Globus pallidus (tissue), 1 donor: ENCODE measurements at places on chromosomes 6 and 20.

DNA sequence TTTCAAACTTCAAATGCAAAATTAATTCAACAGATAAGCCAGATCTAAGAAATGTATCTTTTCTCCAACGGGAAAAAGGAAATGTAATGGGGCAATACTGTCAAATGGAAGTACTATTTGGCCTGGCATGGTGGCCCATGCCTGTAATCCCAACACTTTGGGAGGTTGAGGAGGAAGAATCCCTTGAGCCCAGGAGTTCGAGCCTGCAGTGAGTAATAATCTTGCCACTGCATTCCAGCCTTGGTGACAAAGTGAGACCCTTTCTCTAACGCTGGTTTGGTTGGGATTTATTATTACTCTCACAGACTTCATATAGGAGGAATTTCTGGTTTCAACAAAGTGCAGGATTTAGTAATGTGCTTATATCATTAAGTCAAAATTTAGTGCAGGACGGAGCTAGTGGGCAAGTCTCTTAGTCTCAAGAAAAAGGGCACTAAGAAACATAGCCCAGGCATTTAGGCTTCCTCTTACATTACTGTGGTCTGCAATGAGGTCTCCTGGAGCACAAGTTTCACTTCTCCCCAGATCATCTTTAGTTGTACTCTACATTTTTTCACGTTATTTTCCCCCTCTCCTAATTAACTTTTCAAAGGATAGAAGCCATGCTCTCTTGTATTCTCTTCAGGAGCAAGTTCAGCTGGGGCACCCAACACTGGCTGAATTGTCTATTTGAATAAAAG is 23.1 kb downstream of the TRIM27 start:
- DNase-seq, result no peak

- no peak for DNase-seq
Measured at GRCh38 chr6:33630014-33630413, 8.9 kb downstream of the ITPR3 start.

- no peak for DNase-seq
Measured at GRCh38 chr6:99016355-99016754, 68.6 kb upstream of the FBXL4 start.

DNA sequence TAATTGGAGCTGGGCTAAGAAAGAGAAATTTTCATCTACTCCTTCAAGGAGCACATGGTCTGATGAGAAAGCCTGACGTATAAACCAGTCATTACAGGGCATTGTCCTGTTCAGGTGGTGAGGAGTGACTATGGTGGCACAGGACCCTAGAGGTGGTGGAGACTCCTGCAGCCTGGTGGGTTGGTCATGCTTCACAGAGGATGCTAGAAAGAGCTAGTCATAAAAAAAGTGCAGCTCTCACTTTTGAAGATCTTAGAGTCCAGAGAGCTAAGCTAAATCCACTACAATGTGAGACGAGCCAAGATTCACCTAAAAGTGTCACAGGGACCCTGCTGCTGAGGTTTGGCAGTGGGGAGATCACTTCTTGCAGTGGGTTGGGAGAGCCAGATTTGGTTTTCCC is 9.8 kb upstream of the ZNF831 start:
- DNase-seq, result no peak

GRCh38 chr6:35259948-35260590 is 534 bp downstream of the ZNF76 start:
- DNase-seq, result no peak

DNA sequence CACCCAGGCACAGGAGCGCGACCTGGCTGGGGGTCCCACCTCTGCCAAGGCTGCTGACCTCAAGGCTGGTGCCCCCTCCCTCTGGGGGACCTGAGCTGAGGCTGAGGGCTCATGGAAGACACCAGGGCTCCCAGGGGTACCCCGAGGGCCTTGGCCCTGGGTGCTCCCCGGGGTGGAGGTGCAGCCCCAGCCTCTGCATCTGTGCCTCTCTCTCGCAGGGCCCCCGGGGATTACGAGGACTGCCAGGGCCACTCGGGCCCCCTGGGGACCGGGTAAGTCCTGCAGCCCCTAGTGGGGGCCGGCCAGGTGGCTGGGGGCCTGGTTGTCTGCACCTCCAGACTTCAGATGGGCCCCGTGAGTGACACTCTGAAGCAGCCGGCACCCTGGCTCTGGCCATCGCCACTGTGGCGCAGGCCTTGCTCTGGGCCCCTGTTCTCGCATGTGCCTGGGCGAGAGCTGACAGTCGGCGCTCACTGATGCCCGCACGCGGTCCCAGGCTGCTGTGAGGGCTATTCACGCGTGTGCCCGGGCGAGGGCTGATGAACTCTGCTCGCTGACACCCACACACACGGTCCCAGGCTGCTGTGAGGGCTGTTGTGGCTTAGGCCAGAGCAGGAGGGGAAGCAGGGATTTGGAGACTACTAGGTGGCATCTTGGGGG is 9.3 kb downstream of the COL9A3 start:
- no peak for DNase-seq

DNA sequence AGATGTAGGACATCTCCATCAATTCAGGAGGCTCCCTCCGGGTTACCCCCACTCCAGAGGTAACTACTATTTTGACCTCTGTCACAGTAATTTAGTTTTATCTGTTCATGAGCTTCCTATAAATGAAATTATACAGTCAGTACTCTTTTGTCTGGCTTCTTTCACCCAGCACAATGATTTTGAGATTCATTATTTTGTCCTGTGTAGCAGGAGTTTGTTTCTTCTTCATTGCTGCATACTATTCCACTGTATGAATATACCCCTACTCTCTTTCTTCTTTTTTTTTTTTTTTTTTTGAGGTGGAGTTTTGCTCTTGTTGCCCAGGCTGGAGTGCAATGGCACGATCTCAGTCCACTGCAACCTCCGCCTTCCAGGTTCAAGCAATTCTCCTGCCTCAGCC is 11.8 kb upstream of the AP5S1 start:
- DNase-seq, result no peak

DNA sequence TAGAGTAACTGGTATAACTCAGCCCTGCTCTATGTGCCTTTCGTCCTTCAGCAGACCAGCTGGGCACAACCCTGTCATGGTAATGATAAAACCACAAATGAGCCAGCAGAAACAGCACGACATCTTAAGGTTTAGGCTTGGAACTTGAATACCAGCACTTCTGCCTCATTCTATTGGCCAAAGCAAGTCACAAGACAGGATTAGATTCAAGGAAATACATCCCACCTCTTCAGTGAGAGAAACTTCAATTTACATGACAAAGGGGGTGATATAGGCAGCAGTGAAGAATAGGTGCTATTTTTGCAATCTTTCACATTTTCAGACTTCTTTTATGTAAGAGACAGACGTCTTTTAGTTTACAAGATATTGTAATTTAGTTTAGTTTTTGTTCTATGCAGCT is 69.8 kb upstream of the SLC35F1 start:
- no peak for DNase-seq

- no peak for DNase-seq
Measured at GRCh38 chr6:134607411-134607810, 289.5 kb upstream of the SGK1 start.

GRCh38 chr6:131163886-131164285 is 28.6 kb downstream of the AKAP7 start:
- DNase-seq, result peak; percentile 56

DNA sequence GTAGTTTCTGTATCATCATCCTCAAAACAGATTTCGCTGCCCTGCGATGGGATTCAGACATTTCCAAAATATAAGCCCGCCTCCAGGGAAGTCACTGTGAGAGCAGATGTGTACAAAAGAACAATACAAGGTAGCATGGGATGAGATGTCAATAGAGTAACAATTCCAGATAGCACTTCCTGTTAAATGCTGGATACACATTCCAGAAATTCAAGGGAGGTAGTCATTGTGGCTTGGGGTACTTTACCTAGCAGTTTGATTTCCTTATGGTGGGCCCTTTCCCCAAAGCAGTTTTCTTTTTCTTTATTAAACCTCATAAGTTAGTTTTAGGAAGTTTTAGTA is 2.5 kb downstream of the RNF217 start:
- no peak for DNase-seq

GRCh38 chr6:168126566-168127383 is 47.8 kb upstream of the FRMD1 start:
- DNase-seq, result no peak

DNA sequence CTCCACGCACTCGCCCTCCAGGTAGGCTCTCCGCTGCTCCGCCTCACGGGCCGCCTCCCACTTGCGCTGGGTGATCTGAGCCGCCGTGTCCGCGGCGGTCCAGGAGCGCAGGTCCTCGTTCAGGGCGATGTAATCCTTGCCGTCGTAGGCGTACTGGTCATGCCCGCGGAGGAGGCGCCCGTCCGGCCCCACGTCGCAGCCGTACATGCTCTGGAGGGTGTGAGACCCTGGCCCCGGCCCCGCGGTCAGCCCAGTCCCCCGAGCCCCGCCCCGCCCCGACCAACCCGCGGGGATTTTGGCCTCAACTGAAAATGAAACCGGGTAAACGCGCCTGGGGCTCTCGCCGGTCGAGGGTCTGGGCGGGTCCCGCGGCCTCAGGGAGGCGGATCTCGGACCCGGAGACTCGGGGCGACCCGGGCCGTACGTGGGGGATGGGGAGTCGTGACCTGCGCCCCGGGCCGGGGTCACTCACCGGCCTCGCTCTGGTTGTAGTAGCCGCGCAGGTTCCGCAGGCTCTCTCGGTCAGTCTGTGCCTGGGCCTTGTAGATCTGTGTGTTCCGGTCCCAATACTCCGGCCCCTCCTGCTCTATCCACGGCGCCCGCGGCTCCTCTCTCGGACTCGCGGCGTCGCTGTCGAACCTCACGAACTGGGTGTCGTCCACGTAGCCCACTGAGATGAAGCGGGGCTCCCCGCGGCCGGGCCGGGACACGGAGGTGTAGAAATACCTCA is 598 bp downstream of the HLA-B start:
- DNase-seq, result no peak

DNA sequence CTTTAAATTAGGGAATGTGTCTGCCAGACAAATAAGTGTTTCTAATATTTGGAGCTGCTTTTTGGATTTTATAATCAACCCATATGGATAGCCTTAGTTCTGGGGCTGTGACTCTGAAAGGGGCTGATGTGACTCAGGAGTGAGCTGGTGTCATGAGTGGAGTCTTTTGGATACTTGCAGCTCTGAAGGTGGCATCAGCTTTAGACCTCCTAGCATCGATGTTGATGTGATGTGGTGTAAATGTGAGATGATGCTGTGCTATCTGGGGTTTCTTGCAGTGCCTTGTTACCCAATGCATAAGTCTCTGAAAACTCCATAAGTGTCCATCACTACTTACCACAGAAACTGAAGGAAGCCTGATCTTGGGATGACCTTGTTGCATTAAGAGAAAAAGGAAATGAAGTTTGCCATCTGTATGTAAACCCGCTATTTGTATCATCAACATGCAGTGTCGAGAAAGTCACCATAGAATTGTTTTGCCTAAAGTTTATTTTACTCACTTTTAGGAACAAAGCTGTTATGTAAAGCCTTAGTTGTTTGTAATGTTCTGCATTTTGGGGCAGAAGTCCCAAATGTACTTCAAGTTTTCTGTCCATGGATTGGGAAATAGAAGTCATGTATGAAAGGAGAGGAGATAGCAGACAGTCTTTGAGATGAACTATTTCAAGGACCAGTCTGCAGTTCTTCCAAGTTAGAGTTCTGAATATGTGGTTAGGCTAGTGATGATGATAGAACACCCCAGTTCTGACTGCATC is 8.0 kb downstream of the FOXO3 start:
- no peak for DNase-seq

DNA sequence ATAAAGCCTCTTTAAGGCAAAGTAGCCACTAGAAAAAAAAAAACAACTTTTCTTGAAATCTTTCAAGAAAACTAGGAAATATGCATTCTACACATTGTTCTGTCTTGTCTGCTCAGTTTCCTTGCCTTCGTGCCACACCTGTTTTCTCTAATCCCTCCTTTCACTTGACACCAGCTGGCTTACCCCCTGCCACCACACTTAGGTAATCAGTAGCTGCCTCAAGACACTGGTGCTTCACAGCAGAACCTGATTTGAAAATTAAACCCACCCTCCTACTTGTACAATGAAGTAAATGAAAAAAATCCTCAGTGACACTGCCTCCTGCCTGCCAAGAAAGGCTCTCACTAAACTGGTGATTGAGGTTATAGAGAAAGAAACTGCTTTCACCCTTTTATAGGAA is 45.8 kb upstream of the SCML4 start:
- DNase-seq, result no peak

DNA sequence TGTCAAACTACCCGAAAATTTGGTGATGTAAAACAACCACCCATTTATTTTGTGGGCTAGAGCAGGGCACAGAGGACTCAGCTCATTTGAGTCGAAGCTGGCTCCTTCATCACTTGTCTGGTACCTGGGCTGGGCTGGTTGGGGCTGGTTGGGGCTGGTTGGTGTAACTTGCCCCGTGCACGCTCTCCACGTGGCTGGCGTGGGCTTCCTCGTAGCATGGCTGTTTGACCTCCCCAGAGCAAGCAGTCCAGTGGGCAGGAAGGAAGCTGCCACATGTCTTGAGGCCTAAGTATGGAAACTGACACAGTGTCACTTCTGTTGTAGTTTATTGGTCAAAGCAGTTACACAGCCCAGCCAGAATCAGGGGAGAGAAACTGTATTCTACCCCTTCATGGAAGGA is 27.1 kb downstream of the BCAS4 start:
- DNase-seq, result no peak

GRCh38 chr6:2850538-2851113 is 9.0 kb upstream of the SERPINB1 start:
- DNase-seq, result no peak

DNA sequence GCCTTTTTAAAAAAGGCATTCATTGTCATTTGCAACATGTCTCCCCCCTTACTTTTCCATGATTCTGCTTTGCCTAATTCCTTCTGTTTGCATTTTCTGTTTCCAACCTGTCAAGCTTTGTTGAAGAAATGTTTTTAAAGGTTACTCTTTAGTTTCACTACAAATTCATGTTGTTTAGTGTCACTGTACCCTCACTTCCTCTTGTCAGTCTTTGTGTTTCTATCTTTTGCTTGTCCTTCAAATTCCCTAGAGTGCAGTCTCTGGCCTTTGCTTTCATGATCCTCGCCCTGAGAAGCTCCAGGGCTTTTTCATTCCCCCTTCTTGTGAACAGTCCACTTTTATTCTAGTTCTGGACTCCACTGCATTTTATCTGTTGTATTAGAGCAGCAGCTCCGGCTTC is 90.6 kb downstream of the MAP3K4 start:
- no peak for DNase-seq

DNA sequence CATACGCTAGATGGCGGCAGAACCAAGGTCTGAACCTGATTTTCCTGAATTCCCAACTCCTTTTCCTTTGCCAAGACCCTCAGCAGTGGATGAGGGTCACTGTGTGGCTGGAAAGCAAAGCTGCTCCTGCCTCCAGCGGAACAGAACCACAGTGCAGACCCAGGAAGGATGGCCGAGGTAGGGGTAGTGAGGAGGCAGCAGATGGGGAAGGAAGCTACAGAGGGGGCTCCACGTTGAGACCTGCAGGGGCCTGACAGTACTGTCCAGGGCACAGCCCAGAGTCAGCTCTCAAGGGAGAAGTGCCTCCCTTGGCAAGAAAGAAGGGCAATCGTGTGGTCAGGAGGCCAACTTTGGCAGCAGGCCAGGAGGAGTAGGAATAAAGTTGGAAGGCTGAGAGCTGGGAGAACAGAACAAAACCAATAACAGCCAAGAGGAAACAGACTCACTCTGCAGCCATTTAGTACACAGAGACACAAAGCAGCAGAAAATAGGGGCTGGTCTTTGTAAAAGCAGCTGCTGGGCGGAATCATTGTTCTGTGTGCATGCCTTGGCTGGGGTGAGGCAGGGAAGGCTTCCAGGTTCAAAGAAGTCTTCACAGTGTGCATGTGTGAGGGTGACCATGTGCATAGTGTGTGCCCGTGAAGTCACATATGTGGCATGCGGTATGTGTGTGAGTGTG is 3.1 kb downstream of the GABRR2 start:
- DNase-seq, result peak; percentile 66

- no peak for DNase-seq
Measured at GRCh38 chr20:38135271-38135650, 29.8 kb downstream of the TGM2 start.

- DNase-seq, result no peak
Measured at GRCh38 chr6:83592770-83593394, 80.5 kb downstream of the PRSS35 start.
